ENCODE measurements at places on chromosomes 2 and 18.

DNA sequence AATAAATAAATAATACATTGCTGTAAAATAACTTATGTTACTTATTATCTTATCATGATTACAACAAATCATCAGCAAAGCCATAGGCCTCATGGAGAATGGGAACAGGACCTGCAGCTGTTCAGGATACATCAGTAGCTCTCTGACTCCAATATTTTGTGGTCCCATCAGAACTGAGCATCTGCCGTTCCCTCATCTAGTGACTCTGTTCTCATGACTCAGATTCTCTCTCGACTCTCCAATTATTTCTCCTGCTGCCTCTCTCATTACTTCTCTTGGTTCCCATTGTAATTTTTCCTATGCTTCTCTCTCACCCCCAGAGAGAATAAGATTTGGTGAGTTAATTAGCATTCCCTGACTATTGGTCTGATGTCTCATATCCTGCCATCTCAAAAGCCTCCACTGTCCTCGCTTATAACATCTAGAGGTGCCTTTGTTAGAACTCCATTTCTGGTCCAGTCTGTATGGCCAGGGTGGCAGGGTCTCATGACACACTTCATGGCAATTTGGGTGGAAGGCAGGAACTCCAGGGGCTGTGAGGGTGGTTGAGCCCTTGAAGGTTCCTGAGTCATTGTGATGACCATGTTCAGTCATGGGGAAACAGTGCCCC lies 78.0 kb upstream of the TANC1 start:
- DNase-seq: no peak

- no peak for DNase-seq
These were observed 138.6 kb downstream of the BCL2 start for GRCh38 chr18:63180971-63181376.

GRCh38 chr18:6203791-6204190 lies 210.9 kb downstream of the L3MBTL4 start:
- no peak for DNase-seq

GRCh38 chr18:58196164-58196563 lies 152.1 kb downstream of the NEDD4L start:
- no peak for DNase-seq

GRCh38 chr18:13611142-13611600 lies 115.2 kb downstream of the FAM210A start:
- no peak for DNase-seq

Measured in stimulated activated CD4-positive, alpha-beta T cell treated with anti-CD3 and anti-CD28 coated beads, Interleukin-4, amount 100 ng/mL, for 4 hours (primary cell).